ENCODE measurements at places on chromosomes 16 and 17.

GRCh38 chr16:68351991-68352431 is 41.2 kb downstream of the PRMT7 start:
- no peak for DNase-seq

GRCh38 chr16:13344001-13344400 is 442.6 kb downstream of the SHISA9 start:
- DNase-seq = no peak

GRCh38 chr16:19749571-19750080 is 31.6 kb downstream of the IQCK start:
- no peak for DNase-seq

- DNase-seq = no peak
Observed at GRCh38 chr17:70646673-70647072, 477.3 kb downstream of the KCNJ2 start.

DNA sequence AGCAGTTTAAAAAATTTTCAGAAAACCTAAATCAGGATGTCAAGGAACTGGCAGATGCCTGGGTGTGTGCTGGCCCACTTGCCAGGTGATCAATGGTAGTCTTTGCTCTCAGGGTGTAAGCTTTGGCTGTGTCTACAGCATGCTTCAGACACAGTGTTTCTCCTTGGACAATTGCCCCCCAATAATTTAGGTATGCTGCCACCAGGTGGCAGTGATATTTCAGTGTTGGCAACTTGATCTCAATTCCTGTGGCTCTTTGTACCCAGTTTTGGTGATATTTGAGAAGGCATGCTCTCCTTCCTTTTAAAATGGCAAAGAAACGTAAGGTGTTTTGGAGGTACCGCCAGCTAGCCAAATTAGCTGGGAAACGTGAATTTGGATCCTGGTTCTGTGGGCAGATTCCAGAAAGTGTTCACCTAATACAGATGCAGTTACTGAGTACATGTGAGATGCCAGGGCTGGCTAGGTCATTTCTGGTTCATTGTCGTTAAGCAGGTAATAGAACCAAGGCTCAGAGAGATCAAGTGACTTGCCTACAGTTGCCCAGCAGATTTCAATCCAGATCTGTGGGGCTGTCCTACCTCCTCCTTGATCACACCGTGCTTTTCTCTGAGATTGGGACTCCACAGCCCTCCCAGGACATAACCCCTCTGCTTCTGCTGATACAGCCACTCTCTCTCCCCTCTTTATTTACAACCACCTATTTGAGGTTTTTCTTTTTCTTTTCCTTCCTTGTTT is 155.6 kb upstream of the PLCG2 start:
- peak; percentile 55 for DNase-seq

GRCh38 chr17:70699408-70699807 is 530.1 kb downstream of the KCNJ2 start:
- no peak for DNase-seq

- no peak for DNase-seq
Observed at GRCh38 chr17:17497065-17497844, 1.1 kb upstream of the RASD1 start.

GRCh38 chr17:37761059-37761458 is 16.2 kb upstream of the HNF1B start:
- no peak for DNase-seq

DNA sequence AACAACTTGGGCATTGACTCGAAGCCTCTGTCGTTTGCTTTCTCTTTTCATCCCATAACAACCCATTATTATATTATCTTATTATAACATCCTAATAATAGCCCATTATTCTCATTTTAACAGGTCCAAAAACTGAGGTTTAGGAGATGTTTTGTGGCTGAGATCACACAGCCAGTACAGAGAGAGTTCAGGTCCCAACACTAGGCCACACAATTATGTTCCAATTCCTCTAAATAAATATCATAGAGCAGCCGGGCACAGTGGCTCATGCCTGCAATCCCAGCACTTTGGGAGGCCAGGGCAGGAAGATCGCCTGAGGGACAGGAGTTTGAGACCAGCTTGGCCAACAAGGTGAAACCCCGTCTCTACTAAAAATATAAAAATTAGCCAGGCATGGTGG is 40.3 kb upstream of the KIFC3 start:
- DNase-seq = no peak

DNA sequence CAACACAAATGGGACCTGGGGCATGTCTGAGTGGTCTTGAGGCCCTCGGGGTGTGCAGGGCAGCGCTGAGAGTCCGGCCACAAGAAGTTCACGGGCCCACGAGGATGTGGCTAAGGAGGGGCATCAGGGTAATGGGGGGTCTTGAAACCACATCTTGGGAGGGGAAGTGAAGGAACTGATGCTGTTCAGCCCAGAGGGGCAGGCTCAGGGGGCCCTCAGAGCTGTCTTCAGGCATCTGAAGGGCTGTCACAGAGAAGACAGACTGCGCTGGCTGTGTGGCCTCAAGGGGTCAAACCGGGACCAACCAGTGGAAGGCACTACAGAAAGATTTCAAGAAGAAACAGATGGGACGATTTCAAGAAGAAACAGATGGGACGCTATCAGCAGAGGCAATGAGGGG is 45.1 kb downstream of the ZNF423 start:
- DNase-seq = no peak

DNA sequence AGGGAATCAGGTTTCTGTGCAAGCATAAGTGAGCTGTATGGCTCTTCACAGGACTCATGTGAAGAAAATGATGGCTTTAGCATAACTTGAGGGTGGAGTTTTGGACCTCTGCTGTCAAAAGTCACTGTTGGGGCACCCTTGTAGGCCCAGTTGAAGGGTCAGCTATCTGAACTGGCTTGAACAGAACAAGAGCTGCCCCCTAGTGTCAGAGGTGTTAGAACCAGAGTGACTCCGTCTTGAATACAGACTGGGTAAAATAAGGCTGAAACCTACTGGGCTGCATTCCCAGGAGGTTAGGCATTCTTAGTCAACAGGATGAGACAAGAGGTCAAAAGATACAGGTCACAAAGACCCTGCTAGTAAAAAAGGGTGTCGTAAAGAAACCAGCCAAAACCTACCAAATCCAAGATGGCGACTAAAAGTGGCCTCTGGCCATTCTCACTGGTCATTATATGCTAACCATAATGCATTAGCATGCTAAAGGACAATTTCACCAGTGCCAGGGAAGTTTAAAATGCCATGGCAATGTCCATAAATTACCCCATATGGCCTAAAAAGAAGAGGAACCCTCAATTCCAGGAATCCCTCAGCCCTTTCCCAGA is 484.0 kb upstream of the ERCC4 start:
- no peak for DNase-seq

DNA sequence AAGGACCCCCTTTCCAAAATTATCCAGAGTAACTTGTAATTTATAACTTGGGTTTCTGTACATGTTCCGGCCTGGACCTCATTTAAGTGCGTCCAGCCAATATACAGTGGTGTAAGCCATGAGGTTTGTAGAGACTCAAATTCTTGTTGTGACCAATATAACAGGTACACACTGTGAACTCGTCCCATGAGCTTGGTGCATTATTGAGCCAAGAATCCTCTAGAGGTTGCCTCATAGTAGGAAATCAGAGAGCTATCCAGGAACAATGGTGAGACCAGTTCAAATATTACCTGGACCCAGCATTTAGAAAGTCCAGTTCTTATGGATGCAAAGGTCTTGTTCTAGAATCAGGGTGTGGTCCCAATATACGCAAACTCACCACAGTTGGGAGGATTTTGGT is 138.2 kb downstream of the NPIPB5 start:
- DNase-seq = no peak

GRCh38 chr17:83109793-83110645 is 30.6 kb downstream of the METRNL start:
- DNase-seq = peak; percentile 89

- DNase-seq = no peak
Observed at GRCh38 chr16:27320261-27321012, 6.7 kb downstream of the IL4R start.

- no peak for DNase-seq
Observed at GRCh38 chr16:2081201-2082084, 33.7 kb downstream of the TSC2 start.

- no peak for DNase-seq
Observed at GRCh38 chr17:21463204-21463661, 87.1 kb downstream of the KCNJ12 start.

DNA sequence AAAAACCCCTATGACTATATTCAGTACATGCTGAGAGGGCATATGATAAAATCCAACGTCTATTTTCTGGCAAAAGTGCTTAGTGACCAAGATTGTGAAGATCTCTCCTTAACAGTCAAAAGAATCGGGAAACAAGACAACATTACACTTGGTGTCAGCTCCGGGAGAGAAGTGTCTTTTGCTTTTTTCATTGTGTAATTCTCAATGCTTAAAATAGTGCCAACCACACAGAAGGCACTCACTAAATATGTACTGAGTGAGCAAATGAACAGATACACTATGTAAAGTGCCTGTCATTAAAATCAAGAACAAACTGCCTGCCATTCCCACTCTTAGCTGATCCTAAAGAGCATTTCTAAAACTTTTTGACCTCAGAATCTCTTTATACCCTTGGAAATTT is 34.1 kb downstream of the VPS53 start:
- no peak for DNase-seq

GRCh38 chr17:67403065-67403464 is 26.0 kb downstream of the PITPNC1 start:
- no peak for DNase-seq

- DNase-seq = no peak
Observed at GRCh38 chr16:76932541-76933211, 258.3 kb upstream of the MON1B start.

GRCh38 chr16:27400751-27401620 is 988 bp upstream of the IL21R start:
- no peak for DNase-seq

GRCh38 chr16:2056077-2056476 is 8.3 kb downstream of the TSC2 start:
- DNase-seq = no peak

GRCh38 chr17:12256380-12256995 is 235.8 kb downstream of the MAP2K4 start:
- peak; percentile 50 for DNase-seq
